ENCODE measurements at places on chromosomes 11 and 22.

DNA sequence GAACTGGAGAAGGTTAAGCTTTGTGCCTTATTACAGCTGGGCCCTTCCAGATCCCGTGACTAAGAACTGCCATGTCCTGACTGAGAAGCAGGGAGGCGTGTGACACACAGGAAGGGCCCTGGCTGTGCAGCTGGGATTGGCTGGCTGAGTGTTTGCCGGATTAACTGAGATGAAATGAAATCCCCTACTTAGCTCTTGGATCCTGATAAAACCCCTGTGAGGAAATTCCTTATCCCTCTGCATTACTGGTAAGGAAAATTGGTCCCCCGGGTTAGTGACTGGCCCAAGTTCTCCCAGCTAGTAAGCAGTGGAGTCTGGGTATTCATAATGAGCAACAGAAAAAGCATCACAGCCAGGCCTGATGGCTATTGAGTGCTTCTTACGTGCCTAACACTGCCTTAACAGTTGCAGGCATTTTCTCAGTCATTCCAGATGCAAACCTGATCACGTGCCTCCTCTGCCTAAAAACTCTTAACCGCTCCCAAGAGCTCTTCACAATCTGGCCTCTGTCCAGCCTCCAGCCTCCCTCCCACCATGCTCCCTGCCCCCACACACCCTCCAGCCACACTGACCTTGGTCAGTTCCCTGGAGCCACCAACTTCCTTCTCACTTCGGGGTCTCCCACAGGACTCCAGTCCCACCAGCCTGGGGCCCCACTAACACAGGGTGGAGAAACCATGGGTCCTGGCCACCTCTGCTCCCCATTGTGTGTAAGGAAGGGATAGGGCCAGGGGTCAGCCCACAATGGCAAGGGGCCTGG lies 37.8 kb downstream of the ARRB1 start:
- peak; percentile 82 for DNase-seq

DNA sequence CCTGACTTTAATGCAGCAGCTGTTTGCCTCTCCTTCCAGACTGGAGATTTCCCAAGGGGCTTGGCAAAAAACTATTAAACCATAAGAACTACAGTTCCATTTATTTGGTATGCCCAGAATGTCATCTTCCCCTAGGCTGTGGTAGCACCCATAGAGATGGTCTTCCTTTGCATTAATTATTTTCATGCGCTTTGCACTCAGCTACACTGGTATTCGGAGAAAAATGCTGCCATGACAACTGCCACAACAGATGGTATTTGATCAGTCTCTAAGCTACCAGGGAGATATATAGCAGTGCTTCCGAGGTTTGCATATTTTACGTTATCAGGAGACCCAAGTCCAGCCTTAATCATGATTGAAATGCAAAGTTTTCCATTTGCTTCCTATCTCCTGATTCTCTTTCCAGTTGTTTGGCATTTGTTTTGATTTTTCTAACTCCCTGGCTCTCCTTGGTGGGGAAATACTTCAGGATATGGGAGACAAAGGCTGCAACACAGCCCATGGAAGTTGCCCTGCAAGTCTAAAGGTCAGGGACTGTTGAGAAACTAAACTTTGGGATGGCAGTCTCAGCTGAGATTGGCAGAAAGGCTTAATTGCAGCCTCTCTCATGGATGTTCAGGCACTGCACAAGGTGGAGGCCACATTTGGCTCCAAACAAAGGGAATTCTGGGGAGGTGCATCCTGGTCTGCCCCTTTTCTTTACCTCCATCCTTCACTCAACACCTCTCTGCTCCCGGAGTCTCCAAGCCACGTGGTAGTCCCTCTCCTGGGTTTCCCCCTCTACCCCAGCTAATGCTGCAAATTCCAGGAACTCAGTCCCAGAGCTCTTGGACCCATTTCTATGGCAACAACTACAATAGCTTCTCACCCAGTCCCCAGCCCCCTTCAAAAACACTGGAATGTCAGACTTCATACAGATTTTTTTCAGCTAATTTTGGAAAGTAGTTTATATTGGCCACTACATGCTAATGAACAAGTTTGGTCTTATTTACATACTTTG lies 151.8 kb downstream of the NAV2 start:
- DNase-seq: no peak

- no peak for DNase-seq
Observed at GRCh38 chr11:44901120-44901633, 49.5 kb downstream of the TP53I11 start.

DNA sequence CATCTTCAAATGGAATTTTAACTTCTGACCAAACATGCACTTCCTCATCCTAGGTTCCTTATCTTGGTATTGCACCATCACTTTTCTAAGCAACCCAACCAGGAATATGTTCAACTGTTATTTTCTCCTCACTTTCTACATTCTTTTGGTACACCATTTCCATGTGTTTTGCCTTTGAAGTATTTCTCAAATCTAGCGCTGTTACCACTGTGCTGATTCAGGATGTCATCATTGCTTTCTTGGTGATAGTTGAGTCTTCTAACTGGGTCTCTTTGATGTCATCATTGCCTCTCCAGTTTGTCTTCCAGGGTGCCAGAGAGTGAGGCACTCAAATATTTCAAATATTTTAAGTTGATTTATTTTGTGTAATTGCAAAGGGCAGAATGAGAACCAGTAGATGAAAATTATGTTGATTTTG lies 47.5 kb downstream of the HORMAD2 start:
- no peak for DNase-seq

DNA sequence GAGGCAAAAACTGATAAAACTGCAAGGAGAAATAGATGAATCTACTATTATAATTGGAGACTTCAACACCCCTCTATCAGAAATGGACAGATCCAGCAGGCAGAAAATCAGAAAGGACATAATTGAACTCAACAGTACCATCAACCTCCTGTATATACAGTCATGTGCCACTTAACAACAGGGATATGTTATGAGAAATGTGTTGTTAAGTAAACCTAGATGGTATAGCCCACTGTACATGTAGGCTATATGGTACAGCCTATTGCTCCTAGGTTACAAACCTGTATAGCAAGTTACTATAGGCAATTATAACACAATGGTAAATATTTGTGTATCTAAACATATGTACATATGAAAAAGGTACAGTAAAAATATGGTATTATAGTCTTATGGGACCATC lies 66.8 kb upstream of the PHF21A start:
- DNase-seq: no peak

DNA sequence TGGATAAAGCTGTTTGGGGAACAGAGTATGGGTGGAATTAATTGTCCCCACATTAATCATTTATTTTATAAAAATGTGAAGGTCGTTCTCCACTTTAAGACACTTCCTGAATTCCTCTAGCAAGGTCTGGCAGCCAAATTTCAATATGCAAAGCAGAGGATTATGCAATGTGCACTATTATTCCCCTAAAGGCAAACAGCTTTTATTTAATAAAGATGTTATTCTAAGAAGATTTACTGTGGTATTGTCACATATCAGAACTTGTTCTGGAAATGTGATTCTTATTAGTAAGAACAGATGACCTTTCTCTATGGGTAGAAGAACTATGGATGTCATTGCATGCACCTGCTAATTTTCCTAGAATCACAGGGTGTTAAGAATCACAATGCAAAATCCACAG lies 1128.8 kb upstream of the CCDC90B start:
- no peak for DNase-seq

GRCh38 chr11:128532572-128533091 lies 54.7 kb downstream of the ETS1 start:
- no peak for DNase-seq

- no peak for DNase-seq
Observed at GRCh38 chr22:16965083-16965482, 42.9 kb downstream of the GAB4 start.

DNA sequence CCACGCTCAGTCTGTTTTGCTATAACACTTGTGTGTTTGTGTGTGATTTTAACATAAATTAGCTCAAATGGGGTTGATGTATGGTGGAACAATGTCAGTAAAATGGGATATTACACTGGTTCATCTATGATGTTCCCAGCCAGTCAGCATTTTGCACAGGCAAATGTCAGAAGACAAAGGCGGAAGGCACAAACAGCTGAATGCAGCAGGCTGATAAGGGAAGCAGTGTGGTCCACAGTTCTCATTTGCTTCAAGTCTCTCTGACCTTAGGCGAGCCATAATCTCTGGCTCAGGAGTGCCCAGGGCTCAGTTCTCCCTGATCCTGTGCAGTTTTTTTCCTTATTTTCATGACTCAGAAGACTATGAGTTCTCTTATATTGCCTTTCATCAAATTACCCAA lies 102.7 kb downstream of the FAR1 start:
- no peak for DNase-seq

- no peak for DNase-seq
Observed at GRCh38 chr22:37088750-37089408, 20.6 kb downstream of the TMPRSS6 start.

- DNase-seq: no peak
Observed at GRCh38 chr11:74412321-74412720, 14.1 kb upstream of the PGM2L1 start.

DNA sequence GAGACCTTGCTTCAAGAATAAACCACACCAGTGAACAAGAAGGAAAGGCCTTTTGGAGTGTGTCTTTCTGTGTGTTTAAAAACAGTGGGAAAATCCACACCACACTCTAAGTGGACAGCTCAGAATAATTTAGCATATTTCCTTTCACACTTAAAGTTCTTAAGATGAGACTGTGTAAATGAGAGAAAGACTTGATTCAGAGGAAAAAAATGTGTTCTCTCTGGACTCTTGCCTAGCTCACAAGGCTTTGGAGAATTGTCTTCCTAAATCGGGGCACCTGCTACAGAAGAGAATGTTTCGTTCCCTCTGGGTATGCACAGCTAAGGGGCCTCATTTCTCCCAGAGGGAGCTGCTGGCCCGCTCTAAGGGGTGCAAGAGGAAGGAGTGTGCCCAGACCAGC lies 28.4 kb upstream of the CRTAM start:
- no peak for DNase-seq

GRCh38 chr11:120403966-120404365 lies 67.8 kb downstream of the ARHGEF12 start:
- DNase-seq: no peak

DNA sequence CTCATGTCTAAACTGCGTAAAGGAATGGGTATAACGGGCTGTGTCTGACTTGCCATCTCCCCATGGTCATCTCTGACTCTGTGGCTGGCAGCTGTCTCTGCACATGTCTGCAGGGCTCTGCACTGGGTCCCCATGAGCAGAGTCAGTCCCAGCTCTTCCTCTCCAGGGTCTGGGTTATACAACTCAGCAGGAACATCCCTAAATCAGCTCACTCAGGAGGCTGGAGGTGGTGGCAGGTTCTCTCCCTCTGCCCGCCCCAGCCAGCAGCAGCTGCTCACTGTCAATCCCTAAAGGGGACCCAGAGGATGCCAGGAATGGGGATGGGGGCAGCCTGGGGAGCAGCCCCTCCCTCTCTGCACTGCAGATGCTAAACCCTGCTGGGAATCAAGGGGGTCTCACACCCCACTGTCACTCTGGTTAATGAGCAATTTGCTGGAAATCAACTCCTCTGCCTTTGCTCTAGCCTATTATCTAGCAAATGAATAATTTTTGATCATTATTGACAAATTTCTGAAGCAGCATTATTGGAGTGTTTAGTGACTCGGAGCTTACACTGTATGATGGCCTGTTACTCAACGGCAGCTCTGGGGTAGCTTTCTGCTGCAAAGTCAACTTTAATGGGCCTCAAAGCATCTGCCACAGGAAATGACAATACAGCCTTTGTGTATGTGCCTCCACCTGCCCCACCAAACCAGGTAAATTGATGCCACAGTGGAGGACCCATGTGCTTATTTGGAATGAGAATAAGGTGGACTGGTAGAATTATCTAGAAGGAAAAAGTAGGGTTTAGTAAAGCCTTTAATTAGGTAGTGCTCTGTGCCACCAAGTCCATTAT lies 55.7 kb upstream of the SHANK2 start:
- no peak for DNase-seq

DNA sequence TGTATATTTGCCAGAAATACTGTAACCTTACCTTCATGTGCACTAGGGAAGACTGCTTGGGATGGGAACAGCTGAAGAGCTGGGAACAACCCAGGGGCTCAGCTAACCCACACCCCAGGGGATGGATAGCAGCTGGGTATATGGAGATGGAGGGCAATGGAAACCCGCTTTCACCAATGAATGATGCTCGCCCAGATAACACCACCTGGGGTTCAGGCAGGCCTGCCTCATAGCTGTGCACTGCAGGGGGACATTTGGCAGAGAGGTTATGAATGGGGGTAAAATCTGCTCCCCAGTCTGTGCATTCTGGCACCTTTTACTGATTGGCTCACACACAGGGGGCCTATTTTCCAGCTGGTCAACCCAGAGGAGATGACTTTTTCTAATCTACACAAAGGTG lies 170.7 kb downstream of the CHST1 start:
- no peak for DNase-seq

DNA sequence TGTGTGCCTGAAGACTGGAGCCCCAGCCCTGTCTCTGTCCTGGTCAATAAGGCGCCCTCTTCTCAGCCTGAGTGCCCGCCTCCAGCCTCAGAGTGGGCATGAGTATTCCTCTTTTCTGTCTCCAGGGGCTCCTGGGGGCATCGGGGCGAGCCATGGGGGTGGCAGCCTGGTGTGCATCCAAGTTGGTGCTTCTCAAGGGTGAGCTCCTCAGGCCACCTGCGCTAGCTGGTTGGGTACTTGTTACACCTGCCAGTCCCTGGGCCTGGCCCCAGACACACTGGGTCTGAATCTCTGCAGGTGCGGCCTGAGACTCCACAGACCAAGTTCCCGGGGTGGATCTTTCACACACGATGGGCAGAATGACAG lies 168.6 kb upstream of the B3GAT1 start:
- peak; percentile 55 for DNase-seq

- DNase-seq: peak; percentile 29
Observed at GRCh38 chr22:46753360-46753759, 9.1 kb upstream of the TBC1D22A start.

- peak; percentile 19 for DNase-seq
Observed at GRCh38 chr22:49394116-49394785, 433.4 kb downstream of the BRD1 start.

DNA sequence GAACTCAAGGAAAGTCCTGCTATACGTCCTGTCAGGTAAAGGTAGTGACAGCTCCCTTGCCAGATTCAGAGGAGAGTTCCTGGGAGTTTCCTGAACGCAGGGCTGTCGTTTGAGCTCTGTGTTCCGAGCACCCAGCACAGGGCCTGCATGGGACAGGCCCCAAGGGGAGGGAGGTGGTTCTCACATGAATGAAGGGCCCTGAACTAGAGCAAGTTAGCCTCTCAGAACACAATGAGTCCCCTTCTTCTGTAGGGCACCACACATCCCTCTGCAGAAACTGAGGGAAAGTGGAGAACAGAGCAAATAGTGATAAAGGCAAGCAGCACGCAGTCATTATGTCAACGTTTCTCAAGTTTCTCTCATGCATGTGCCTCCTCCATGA lies 35.3 kb downstream of the NEU3 start:
- no peak for DNase-seq

GRCh38 chr11:67290801-67291200 lies 1.7 kb downstream of the ANKRD13D start:
- DNase-seq: peak; percentile 85

- no peak for DNase-seq
Observed at GRCh38 chr22:40041366-40042137, 46.8 kb downstream of the FAM83F start.

GRCh38 chr11:4921796-4922195 lies 2.3 kb downstream of the OR51G1 start:
- DNase-seq: no peak

- DNase-seq: no peak
Observed at GRCh38 chr11:19929655-19930054, 217.0 kb downstream of the NAV2 start.

- no peak for DNase-seq
Observed at GRCh38 chr11:99464985-99465384, 444.2 kb downstream of the CNTN5 start.

GRCh38 chr11:70466154-70466553 lies 67.8 kb downstream of the CTTN start:
- DNase-seq: peak; percentile 68

Data from aorta (tissue), 5 donors.